ENCODE measurements at places on chromosomes 11 and 22.

- no peak overlapping the region for H3K4me3 ChIP-seq
- H3K36me3 ChIP-seq = no peaks in the 10 kb centered on the region
- H3K27me3 ChIP-seq = no peaks in the 10 kb centered on the region
- H3K4me1 ChIP-seq = peaks cover 8% of the 10 kb centered on the region
- DNase-seq = peak; percentile 69
- no peak overlapping the region for H3K27ac ChIP-seq
Measured at GRCh38 chr22:17930455-17931313, 93.7 kb downstream of the MICAL3 start.

DNA sequence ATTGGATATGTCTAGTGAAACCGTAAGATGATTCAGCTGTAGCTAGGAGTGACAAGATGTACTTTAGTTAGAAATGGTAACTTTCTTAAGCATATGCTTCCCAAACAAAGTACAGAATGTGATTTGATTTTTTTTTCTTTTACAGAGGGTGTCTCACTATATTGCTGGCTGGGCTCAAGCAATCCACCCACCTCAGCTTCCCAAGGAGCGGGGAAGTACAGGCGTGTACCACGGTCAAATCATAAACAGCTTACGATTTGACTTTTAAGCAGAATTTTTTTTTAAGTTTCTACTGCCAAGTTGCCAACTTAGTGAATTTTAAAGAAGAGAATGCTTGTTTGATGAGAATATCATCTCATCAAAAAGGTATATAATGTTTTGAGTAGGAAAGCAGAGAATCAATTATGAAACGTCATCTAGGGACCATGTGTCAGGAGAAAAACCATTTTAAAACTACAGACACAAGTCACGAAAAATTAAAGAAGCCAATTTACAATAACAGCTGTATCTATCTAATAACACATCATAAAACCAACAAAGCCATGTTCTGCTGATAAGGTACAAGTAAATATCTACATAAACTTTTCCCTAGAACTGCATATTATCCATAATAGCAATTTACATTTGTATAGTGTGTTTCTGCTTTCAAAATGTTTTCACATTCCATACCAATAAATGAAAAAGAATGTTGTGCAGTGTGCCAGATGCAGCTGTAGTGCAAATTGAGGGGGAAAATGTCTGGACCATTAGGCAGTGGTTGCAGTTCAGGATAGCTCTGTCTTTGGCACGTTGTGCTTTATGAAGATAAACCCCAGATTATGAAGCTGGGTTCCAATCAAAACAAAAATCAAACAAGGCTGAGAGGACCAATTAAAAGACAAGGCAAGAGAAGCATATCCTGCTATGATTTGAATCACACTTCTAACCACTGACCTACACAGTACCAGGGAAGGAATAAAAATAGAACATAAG is 33.7 kb upstream of the USP47 start:
- H3K36me3 ChIP-seq = no peaks in the 10 kb centered on the region
- H3K27me3 ChIP-seq = no peaks in the 10 kb centered on the region
- no peaks in the 10 kb centered on the region for H3K4me1 ChIP-seq
- no peak for DNase-seq

GRCh38 chr11:125124618-125124992 is 13.2 kb upstream of the TMEM218 start:
- no peak overlapping the region for H3K27ac ChIP-seq
- peaks cover 18% of the 10 kb centered on the region for H3K27me3 ChIP-seq
- no peaks in the 10 kb centered on the region for H3K4me1 ChIP-seq
- H3K4me3 ChIP-seq = no peak overlapping the region
- DNase-seq = no peak
- no peaks in the 10 kb centered on the region for H3K36me3 ChIP-seq

GRCh38 chr11:27863637-27864036 is 163.4 kb upstream of the BDNF start:
- no peak overlapping the region for H3K27ac ChIP-seq
- no peak for DNase-seq
- no peaks in the 10 kb centered on the region for H3K36me3 ChIP-seq
- no peaks in the 10 kb centered on the region for H3K4me1 ChIP-seq

GRCh38 chr11:113138731-113139130 is 175.7 kb upstream of the TTC12 start:
- no peak overlapping the region for H3K27ac ChIP-seq
- H3K27me3 ChIP-seq = no peaks in the 10 kb centered on the region

DNA sequence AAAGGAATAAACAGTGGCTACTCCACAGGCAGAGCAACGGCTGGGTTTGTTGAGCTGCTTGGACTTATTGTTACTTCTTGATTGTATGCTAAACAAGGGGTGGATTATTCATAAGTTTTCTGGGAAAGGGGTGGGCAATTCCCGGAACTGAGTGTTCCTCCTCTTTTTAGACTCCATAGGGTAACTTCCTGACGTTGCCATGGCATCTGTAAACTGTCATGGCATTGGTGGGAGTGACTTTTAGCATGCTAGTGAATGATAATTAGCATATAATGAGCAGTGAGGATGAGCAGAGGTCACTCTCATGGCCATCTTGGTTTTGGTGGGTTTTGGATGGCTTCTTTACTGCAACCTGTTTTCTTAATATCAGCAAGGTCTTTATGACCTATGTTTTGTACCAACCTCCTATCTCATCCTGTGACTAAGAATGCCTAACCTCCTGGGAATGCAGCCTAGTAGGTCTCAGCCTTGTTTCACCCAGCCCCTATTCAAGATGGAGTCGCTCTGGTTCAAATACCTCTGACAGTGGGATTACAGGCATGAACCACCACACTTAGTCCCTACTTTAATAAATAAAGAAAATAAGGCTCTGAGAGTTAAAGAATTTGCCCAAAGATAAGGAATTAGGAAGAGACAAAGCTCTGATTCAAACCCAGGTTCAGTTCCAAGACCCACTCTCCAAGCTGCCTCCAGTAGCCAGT is 65.6 kb upstream of the CLMP start:
- no peak overlapping the region for H3K27ac ChIP-seq
- DNase-seq = no peak
- H3K27me3 ChIP-seq = peaks cover 13% of the 10 kb centered on the region
- no peak overlapping the region for H3K4me3 ChIP-seq

GRCh38 chr22:46587061-46587460 is 33.1 kb upstream of the GRAMD4 start:
- H3K27ac ChIP-seq = no peak overlapping the region
- no peak overlapping the region for H3K4me3 ChIP-seq
- H3K4me1 ChIP-seq = peaks cover 74% of the 10 kb centered on the region
- no peak for DNase-seq

GRCh38 chr11:25566298-25567200 is 765.4 kb upstream of the ANO3 start:
- no peaks in the 10 kb centered on the region for H3K36me3 ChIP-seq
- H3K27me3 ChIP-seq = no peaks in the 10 kb centered on the region
- no peak overlapping the region for H3K4me3 ChIP-seq
- peaks cover 8% of the 10 kb centered on the region for H3K4me1 ChIP-seq
- DNase-seq = no peak

DNA sequence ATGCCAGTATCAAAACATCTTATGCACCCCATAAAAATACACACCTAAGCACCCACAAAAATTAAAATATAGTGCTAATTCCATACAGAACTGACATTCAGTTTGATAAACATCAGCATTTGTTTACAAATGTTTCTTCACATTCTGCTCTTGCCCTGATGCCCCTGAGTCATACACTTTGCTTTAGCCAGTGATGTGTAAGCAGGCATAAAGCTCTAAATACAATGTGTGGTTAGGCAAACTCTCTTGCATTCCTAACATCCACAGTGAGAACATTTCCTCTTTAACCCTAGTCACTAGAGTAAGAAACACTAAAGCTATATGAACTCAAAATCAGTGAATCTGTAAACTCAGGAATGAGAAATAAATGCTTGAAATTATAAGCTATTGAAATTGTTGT is 1060.7 kb downstream of the FAM181B start:
- no peaks in the 10 kb centered on the region for H3K4me1 ChIP-seq
- H3K4me3 ChIP-seq = no peak overlapping the region
- no peaks in the 10 kb centered on the region for H3K36me3 ChIP-seq
- no peak overlapping the region for H3K27ac ChIP-seq

GRCh38 chr11:68965901-68966853 is 14.6 kb downstream of the MRGPRD start:
- no peak overlapping the region for H3K27ac ChIP-seq
- H3K27me3 ChIP-seq = peaks cover 4% of the 10 kb centered on the region
- H3K4me3 ChIP-seq = no peak overlapping the region
- H3K36me3 ChIP-seq = no peaks in the 10 kb centered on the region
- H3K4me1 ChIP-seq = no peaks in the 10 kb centered on the region

- no peak overlapping the region for H3K4me3 ChIP-seq
- H3K27ac ChIP-seq = peak overlapping the region; percentile 32
- H3K4me1 ChIP-seq = peaks cover 13% of the 10 kb centered on the region
- H3K36me3 ChIP-seq = no peaks in the 10 kb centered on the region
- peak; percentile 80 for DNase-seq
Measured at GRCh38 chr11:125451400-125452124, 44.5 kb downstream of the FEZ1 start.

DNA sequence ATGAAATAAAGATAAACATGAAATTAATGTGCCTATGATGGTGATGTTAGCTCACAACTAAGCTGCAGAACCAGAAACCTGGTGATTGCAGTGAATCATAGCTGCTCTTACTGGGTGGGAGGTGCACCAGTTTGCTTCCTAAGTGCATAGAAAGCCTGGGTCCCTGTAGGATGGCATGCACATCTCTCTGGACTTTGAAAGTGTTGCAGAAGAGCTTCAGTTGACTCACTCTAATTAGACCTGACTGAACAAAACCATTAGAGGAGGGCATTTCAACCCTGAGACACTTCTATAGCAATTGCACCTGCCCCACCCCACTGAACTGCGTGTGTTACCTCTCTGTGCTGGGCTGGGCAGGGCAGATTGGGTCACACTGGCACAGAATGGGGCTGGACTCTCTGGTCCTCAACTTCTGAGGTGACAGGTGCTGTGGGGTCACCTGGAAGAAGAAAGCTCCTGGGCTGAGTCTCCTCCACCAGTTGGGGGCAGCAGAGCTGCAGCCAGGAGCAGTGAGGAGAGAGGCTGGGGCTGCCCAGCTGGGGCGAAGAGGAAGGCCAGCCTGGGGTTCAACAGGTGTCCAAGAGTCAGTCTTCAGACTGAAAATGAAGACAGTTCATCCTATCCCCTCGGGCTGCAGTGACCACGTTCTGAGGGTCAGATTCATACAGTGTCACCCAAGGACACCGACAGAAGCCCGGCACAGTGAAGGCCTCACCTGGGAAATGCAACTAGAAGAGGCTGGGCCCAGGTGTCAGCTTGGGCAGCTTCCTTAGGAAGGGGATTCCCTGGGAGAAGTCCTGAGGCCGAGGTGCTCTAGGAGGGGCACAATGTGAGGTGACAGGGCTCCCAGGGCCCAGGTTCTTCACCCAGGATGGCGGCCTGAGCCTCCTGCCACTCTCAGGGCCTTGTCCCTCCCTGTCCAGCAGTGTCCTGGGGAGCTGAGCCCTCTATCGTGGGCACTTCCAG is 58.1 kb downstream of the GGTLC2 start:
- H3K4me1 ChIP-seq = no peaks in the 10 kb centered on the region
- H3K27me3 ChIP-seq = peaks cover 10% of the 10 kb centered on the region
- H3K4me3 ChIP-seq = no peak overlapping the region
- no peaks in the 10 kb centered on the region for H3K36me3 ChIP-seq
- no peak overlapping the region for H3K27ac ChIP-seq

GRCh38 chr11:74948546-74948897 is 369 bp downstream of the XRRA1 start:
- peaks cover 7% of the 10 kb centered on the region for H3K36me3 ChIP-seq
- no peak for DNase-seq
- no peaks in the 10 kb centered on the region for H3K27me3 ChIP-seq
- peak overlapping the region; percentile 89 for H3K4me3 ChIP-seq
- H3K4me1 ChIP-seq = peaks cover 46% of the 10 kb centered on the region

GRCh38 chr11:66226101-66226500 is 42.3 kb upstream of the RAB1B start:
- no peak overlapping the region for H3K4me3 ChIP-seq
- DNase-seq = no peak
- H3K27me3 ChIP-seq = no peaks in the 10 kb centered on the region
- peaks cover 39% of the 10 kb centered on the region for H3K36me3 ChIP-seq

GRCh38 chr11:2683806-2684205 is 16.0 kb downstream of the KCNQ1OT1 start:
- H3K36me3 ChIP-seq = peaks cover 3% of the 10 kb centered on the region
- H3K27ac ChIP-seq = no peak overlapping the region
- no peaks in the 10 kb centered on the region for H3K27me3 ChIP-seq
- H3K4me3 ChIP-seq = no peak overlapping the region
- DNase-seq = no peak

DNA sequence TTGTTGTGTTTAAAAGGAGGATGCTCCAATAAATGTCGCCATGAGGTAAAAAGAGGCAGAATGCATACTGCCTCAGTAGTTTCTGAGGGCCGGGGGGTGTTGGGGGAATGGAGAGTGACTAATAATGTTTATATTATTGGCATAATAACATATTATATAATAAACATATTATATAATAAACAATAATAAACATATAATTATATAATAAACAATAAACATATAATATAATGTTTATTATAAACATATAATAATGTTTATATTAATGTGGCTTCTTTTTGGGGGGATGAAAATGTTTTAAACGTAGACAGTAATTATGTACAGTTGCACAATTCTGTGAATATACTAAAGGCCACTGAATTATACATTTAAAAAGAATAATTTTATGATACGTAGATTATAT is 35.6 kb downstream of the TRIM66 start:
- H3K4me1 ChIP-seq = no peaks in the 10 kb centered on the region
- H3K27me3 ChIP-seq = no peaks in the 10 kb centered on the region
- no peak overlapping the region for H3K27ac ChIP-seq
- peaks cover 87% of the 10 kb centered on the region for H3K36me3 ChIP-seq

GRCh38 chr11:78400702-78401101 is 16.9 kb downstream of the GAB2 start:
- no peak overlapping the region for H3K4me3 ChIP-seq
- peaks cover 3% of the 10 kb centered on the region for H3K4me1 ChIP-seq
- H3K27ac ChIP-seq = no peak overlapping the region

DNA sequence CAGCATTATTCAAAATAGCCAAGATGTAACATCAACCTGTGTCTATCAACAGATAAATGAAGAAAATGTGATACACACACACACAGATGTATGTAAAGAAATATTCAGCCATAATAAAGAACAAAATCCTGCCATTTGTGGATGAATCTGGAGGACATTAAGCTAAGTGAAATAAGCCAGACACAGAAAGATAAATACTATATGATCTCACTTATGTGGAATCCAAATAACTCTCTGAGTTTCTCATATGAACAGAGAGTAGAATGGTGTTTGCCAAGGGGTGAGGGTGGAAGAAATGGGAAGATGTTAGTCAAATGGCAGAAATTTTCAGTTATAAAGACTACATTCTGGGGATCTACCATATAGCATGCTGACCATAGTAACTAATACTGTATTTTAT is 224.2 kb downstream of the GUCY1A2 start:
- H3K4me1 ChIP-seq = no peaks in the 10 kb centered on the region
- H3K27me3 ChIP-seq = no peaks in the 10 kb centered on the region
- DNase-seq = no peak
- H3K27ac ChIP-seq = no peak overlapping the region
- H3K4me3 ChIP-seq = no peak overlapping the region
- H3K36me3 ChIP-seq = no peaks in the 10 kb centered on the region

GRCh38 chr11:746289-747157 is 741 bp upstream of the TALDO1 start:
- no peaks in the 10 kb centered on the region for H3K36me3 ChIP-seq
- no peaks in the 10 kb centered on the region for H3K27me3 ChIP-seq
- peak overlapping the region; percentile 88 for H3K27ac ChIP-seq
- no peak for DNase-seq
- peaks cover 33% of the 10 kb centered on the region for H3K4me1 ChIP-seq

All from suprapubic skin (tissue), 4 donors.